Aortic smooth muscle cell (primary cell): ENCODE measurements at places on chromosomes 13 and 19. TPM values are rescaled to one million over a fixed set of nuclear protein-coding genes. Genes with fewer than 3 reads are reported as not detected.

The SPACA7 gene
- total RNA-seq: not detected in 2 replicates

The PPP1R13L gene
- 0.53 and 2.9 TPM in 2 replicates for total RNA-seq

The ZNF160 gene
- 21.3 and 23.1 TPM in 2 replicates for total RNA-seq

The S1PR5 gene
- total RNA-seq: 4.1 and 6.2 TPM in 2 replicates

The SERP2 gene
- total RNA-seq: 9.9 and 12.4 TPM in 2 replicates

The IGLON5 gene
- total RNA-seq: not detected in 2 replicates

The ZNF540 gene
- total RNA-seq: 0.81 and 0.92 TPM in 2 replicates

The FPR1 gene
- total RNA-seq: not detected in 2 replicates

The SMG9 gene
- total RNA-seq: 9.9 and 13.9 TPM in 2 replicates

The ZNF416 gene
- total RNA-seq: 5.2 and 6.1 TPM in 2 replicates

The ATP8B3 gene
- total RNA-seq: 1.6 and 2.7 TPM in 2 replicates

The CPT1C gene
- 10.4 and 21.8 TPM in 2 replicates for total RNA-seq

The TEX26 gene
- 0.25 TPM in 1 of 2 replicates, not detected in the other for total RNA-seq

The ZNF284 gene
- total RNA-seq: 3.3 and 3.7 TPM in 2 replicates

The NUP58 gene
- 32.6 and 37.4 TPM in 2 replicates for total RNA-seq

The NOTCH3 gene
- total RNA-seq: 184 and 225 TPM in 2 replicates

The CHAF1A gene
- 9.1 and 19.2 TPM in 2 replicates for total RNA-seq

The KCNC3 gene
- under 0.01 TPM in 2 replicates for total RNA-seq

The GRIN2D gene
- under 0.01 and 0.12 TPM in 2 replicates for total RNA-seq

The POSTN gene
- 471 and 571 TPM in 2 replicates for total RNA-seq

The GGN gene
- total RNA-seq: 0.66 and 0.68 TPM in 2 replicates

The IFNL2 gene
- not detected in 2 replicates for total RNA-seq

The LILRA5 gene
- total RNA-seq: not detected in 2 replicates

The ZNF578 gene
- 5.9 and 6.2 TPM in 2 replicates for total RNA-seq

The CYP2F1 gene
- total RNA-seq: not detected in 2 replicates

The GFY gene
- total RNA-seq: not detected in 2 replicates

The ZNF91 gene
- 10.0 and 11.9 TPM in 2 replicates for total RNA-seq

The CEACAM7 gene
- not detected in 2 replicates for total RNA-seq

The RUBCNL gene
- under 0.01 and 0.31 TPM in 2 replicates for total RNA-seq

The SIGLEC6 gene
- total RNA-seq: not detected in 2 replicates

The UBE2L5 gene
- not detected in 2 replicates for total RNA-seq
